ENCODE measurements at places on chromosomes 6 and 20. TPM values are rescaled to one million over a fixed set of nuclear protein-coding genes. Genes with fewer than 3 reads are reported as not detected.

HSPA1L gene
- polyA plus RNA-seq = 1.2 TPM

GRCh38 chr6:124285146-124285545 is 481.5 kb downstream of the NKAIN2 start:
- no peak for DNase-seq

- DNase-seq = peak; percentile 100
Observed at GRCh38 chr20:56439771-56440291, 27.8 kb downstream of the CASS4 start.

- DNase-seq = no peak
Observed at GRCh38 chr20:19387251-19387650, 174.8 kb downstream of the SLC24A3 start.

CLPSL2 gene
- not detected for polyA plus RNA-seq

DNA sequence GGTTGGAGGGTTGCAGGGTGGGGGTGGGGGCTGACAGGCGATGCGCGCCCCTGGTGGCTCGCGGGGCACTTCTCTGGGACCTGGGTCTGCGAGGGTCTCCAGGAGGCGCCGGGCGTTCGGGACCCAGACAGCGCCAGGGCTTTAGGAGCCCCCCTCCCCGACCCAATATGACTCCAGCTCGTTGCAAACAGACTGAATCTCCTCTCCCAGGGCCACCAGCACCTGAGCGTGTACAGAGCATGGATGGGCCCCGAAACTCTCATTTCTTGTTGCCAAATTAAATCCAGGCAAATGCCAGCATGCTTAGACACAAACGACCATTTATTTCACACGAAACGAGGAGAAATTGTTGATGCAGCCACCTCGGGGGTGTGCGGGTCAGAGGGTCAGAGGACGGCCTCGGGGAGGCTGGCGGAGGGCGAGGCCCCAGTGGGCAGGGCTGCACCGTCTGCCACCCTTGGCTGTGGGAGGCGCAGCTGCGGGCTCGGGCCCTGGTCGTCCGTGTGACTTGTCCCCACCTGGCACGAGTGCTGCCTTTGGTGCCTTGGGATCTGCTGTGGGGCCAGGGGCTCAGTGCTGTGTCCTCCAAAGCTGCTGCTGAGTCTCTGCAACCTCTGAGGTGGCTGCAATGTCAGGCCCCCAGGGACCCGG is 20.9 kb upstream of the GATA5 start:
- no peak for DNase-seq

TNXB gene
- 0.35 TPM for polyA plus RNA-seq

DNA sequence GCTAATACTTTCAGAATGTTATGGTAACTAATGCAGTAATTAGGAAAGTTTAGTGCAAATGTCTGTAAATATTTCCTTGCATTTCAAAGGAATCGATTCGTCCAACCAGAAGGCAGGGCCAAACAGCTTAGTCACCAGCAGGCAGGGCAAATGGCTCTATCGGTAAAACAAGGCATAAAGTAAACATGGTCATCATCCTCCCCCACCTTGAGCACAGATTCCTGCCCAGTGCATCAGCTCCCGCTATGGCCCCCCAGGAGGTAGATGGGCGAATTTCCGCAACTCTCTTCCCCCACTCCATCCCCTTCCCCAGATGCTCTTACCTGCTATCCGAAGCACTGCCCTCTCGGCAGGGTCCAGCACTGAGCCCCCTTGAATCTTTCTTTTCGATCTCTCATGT is 103.8 kb upstream of the BEND6 start:
- no peak for DNase-seq

- DNase-seq = no peak
Observed at GRCh38 chr20:23197836-23198235, 111.7 kb upstream of the CD93 start.

LTB gene
- not detected for polyA plus RNA-seq

GRCh38 chr20:47950124-47950912 is 165.0 kb upstream of the SULF2 start:
- DNase-seq = no peak

DNA sequence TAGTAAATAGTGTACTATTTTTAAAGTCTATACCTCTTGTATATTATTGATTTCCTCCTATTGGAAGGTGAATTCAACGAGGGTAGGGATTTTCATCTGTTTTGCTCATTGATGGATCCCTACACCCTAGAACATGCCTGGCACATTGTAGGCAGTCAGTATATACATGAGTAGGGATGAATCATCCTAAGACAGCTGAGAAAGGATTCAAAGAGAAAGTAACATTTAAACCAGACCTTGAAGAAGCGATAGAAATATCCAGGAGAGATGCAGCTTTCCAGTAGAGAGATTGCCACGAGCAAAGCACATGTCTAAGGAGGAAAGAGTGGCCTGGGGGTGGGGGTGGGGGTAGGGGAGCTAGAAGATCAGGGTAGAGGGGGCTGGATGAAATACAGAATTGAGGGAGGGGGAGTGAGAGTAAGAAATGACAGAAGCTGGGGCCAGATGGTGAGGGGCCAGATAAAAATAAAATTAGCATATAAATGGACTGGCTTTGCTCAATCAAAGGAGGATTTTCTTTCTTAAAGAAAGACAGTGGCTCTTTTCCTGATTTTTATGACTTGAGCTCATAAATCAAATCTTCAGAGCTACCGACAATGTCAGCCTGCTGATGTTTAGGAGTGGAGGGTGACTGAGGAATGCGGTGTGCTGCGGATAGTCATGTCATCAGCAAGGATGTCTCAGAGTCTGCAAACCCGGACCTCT is 168.2 kb downstream of the SAMD5 start:
- DNase-seq = no peak

GRCh38 chr6:108168501-108169463 is 3.0 kb downstream of the NR2E1 start:
- DNase-seq = no peak

- DNase-seq = no peak
Observed at GRCh38 chr6:37399795-37400490, 33.1 kb upstream of the CMTR1 start.

PAX1 gene
- polyA plus RNA-seq = not detected

GJE1 gene
- polyA plus RNA-seq = not detected

DNA sequence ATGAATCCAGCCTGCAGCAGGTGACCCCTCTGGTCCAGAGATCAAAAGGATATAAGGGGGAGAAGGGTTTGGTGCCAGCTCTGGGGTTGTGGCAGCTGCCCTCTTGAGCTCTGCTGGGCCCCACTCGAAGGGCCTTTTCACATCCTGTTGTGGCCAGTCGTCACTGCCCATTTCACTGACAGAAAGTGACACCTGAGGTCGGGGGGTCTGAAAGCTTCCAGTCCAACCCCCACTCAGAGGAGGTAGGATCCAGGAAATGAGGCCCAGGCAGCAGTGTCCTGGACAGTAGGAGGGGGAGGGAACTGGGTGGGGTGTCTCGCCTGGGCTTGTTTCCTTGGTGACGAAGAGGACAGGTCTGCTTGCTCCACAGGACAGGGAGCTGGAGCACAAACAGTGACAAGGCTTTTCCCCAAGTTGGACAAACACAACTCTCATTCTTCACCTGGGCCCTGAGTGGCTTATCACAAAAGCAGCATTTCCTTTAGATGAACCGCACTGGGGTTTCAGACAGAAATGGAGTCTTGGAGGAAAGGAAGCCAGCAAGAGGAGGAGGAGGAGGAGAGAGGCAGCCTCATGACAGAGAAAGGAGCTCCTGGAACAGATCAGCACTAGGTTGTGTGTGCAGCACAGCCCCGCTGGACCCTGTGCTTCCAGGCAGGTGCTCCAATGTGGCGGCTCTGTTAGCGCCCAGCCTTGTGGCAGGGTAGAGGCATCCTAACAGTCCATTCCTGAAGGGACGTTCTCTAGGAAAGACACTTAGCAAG is 11.0 kb downstream of the FRS3 start:
- DNase-seq = no peak

GRCh38 chr20:24643731-24644626 is 174.6 kb downstream of the SYNDIG1 start:
- no peak for DNase-seq

DNA sequence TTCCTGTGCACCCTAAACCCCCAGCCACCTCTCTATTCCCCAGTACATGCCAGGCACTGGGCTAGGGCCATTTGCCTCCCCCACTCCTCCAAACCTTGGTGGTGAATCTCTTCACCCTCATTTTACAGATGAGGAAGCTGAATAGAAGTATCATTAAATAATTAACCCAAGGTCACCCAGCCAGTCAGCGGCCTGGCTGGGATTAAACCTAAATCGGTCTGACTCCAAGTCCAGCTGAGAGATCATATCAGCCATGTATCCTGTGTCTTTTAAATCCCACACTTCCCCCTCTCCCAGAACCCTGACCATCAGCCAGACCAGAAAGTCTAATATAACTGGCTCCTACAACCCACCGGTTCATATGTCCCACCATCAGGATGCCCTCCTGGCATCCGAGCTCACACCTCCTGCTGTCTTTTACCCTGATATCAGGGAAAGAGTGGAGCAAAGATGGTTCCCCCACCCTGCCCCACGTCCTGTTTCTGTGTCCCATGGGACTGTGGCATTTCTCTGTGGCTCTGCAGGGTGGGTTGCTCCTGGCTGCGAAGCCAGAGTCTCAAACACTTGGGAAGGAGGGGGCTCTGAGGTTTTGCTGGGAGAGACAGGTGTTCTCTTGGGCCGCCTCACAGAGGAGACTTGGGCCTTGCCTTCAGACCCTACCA is 145.3 kb downstream of the VEGFA start:
- no peak for DNase-seq

MROH8 gene
- polyA plus RNA-seq = 2.5 TPM

DNA sequence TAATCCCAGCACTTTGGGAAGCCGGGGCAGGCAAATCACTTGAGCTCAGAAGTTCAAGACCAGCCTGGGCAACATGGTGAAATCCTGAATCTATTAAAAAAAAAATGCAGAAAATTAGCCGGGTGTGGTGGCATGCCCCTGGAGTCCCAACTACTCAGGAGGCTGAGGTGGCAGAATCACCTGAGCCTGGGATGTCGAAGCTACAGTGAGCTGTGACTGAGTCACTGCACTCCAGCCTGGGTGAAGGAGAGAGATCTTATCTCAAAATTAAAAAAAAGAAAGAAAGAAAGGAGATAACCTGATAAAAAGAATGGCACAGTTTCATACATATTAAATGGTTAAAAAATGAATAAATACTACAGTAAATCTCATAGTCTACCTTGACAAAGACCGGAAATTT is 123.6 kb upstream of the TNFAIP3 start:
- no peak for DNase-seq

Measured in AG04450 (cell line).